ENCODE measurements at places on chromosomes 5 and 9.

- DNase-seq, result no peak
Observed at GRCh38 chr5:172558076-172558976, 82.7 kb upstream of the NEURL1B start.

DNA sequence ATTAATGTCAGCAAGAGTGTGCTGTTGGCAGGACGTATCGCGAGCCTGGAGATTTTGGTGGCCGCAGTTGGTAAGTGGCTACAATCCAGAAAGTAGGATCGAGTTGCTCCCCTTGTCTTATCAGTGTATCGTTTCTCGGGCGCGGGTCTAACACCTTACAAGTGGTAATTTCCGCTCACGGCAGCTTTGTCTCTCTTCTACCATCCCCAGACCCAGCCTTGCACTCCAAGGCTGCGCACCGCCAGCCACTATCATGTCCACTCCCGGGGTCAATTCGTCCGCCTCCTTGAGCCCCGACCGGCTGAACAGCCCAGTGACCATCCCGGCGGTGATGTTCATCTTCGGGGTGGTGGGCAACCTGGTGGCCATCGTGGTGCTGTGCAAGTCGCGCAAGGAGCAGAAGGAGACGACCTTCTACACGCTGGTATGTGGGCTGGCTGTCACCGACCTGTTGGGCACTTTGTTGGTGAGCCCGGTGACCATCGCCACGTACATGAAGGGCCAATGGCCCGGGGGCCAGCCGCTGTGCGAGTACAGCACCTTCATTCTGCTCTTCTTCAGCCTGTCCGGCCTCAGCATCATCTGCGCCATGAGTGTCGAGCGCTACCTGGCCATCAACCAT, 1.1 kb downstream of the PTGER4 start:
- peak; percentile 38 for DNase-seq

- no peak for DNase-seq
Observed at GRCh38 chr5:142281008-142281367, 43.8 kb downstream of the SPRY4 start.

GRCh38 chr5:60722416-60722815, 22.4 kb upstream of the DEPDC1B start:
- DNase-seq, result no peak

GRCh38 chr5:168780888-168781287, 201.7 kb upstream of the PANK3 start:
- DNase-seq, result no peak

DNA sequence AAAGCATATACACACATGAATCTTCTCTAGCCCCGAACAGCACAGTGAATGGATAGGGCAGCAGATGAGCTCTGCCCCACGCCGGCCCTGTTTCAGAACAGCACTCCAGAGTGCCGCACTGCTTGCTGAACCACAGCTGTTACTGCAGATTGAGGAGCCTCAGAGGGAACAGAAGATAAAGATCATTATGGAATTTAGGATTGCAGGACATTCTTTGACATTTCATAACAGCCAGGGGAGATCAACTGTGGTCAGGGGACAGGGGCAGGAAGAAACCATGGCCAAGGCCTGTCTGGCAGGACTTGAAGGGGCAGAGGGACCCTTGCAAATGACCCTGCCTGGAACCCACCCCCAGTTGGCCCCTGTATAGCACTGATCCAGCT, 20.6 kb downstream of the IRF1 start:
- DNase-seq, result no peak

DNA sequence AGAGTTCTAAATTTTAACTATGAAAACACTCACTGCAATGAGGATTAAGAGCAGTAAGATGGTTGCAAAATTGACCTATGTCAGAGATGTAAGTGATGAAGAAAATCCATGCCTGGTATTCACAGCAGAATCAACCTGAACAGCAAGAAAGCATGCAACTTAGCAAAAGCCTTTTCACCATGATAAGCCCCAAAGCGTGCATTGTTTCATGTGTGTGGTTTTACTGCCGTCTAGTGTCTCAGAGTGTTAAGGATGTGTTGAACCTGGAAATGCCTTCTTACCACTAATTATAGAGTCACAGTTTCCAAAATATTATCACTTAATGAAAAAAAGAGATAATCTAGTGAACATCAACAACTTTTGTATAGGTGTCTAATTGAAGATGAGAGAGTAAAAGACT, 415.2 kb upstream of the TRPC7 start:
- DNase-seq, result no peak

DNA sequence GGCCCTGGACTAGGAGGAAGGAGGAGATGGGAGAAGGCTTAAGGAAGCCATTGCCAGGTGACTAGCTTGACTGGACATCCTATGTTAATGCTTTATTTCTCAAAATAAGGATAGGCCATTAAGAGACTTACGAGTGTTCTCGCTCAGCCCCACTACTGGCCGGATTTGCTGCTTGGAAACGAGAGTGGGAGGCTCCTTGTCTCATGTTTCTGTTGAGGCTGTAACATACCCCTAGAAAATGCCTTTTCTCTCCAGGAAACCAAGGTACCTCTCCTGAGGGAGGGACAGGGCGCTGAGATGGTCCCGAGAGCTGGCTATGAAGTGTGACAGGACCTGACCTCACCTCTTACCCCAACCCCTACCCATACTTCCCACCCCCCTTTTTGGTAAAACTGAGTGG, 60.0 kb downstream of the RALGPS1 start:
- DNase-seq, result no peak

- no peak for DNase-seq
Observed at GRCh38 chr5:148993283-148993936, 69.5 kb downstream of the SH3TC2 start.

DNA sequence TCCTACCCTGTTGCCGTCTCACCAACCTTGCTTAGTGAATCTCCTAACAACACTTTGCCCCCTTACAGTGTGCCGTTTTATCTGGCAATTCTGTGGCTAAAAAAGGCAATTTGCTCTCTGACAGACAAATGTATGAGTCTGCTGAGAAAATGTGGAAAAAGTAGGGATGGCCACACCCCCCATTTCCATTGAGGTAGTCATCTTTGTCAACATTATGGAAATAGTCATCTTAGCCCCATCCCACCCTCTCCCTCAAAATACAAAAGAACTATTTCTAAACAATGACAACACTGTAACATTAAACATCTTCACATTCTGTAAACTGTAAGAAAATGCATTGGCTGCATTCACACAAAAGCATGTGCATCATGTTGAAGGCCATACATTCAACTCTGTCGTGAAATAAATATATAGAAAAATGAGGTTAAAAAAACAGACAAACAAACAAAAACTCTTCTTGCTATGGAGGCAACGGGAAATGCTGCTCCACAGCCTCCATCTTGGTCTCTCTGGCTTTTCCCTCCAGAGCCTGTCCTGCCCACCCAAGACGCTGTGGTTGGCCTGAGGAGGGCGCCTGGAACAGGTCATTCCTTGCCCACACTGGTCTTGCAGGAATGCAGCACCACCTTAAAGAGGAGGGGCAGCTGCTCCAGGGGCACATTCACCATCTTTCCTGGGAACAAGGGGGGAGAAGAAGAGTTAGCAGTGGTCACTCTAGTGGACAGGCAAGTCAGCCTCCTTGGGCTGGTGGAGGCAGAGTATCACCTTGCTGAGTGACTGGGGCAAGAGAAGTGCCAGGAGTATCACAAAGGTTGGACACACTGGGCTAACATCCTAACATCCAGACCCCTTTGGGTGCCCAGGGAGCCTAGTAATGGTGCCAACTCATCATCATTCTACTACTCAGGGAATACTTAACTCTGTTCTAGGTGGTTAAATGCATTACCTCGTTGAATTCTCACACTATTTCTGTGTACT, 15.2 kb upstream of the NR5A1 start:
- DNase-seq, result no peak

DNA sequence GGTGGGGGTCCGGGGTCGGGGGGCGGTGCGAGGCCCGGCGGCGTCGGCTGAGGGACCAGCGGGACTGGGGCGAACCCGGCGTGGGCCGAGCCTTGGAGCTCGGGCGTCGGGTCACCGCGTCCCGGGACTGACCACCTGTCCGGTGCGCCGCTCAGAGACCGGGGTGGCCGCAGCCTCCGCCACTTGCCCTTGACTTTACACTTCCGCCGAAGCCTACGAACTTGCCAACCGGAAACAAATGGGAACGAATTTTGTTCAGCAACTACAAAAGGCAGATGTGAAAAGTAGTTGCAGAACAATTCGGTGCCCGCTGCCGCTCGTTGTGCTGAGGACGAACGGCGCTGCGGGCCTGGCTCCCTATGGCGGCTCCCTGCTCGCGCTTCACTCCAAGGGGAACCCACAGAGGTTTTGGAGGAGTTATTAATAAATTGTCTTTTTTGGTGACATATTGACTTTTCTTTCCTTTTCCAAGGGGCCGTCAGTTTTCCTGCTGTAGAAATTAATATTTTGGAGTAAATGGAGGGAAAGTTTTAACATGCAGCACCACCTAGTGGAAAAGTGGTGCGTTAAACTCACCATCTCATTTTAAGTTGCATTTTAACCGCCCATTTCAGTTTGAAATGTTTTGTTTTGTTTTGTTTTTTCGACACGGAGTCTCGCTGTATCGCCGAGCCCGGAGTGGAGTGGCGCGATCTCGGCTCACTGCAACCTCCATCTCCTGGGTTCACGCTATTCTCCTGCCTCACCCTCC, 490 bp downstream of the PCBD2 start:
- peak; percentile 43 for DNase-seq

DNA sequence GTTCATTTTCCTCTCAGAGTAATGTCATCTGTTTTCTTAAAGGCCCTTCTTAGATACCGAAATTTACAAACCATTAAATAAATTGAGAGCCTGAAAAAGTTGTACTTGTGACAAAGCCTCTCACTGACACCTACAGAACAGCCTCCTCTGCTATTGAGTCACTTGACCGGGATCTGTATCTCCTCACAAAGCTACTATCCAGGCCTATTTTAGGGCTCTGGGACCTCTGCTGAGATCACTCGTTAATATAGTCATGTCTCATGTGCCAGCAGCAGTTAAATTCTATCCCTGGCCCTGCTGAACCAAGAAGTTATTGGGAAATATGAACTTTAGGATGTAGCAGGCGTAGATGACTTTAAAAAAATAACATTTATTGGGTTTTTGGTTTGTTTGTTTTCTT, 31.1 kb downstream of the FBXO38 start:
- DNase-seq, result no peak

DNA sequence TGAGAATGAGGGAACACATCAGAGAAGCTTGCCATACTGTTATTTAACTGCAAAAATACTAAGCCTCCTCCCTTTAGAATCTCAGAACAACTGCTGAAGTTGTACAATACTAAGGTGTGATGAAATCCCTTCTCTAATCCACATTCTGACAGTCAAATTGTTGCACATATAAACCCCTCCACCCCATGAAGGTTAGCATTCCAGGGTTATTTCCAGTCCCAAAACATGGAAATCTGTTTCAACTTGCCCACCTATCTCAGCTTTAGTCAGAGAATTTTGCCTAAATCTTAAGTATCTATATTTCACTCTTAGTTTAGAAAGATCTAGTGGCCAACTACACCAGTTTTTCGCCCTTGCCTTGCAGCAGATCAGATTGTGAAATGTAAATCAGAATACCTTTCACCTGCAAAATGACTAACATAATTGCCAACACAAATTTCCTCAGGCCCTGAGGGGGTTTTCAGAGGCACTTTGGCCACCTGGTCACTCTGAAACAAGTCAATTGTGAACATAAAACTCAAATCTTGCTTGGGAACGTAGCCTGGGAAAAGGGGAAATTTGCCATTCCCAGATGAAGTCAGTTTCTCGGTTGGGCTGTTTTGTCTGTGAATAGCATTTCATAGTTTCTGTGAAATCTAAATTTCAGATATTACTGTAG, 93.9 kb downstream of the EFNA5 start:
- no peak for DNase-seq

GRCh38 chr9:15867988-15868387, 315.1 kb downstream of the CCDC171 start:
- no peak for DNase-seq

- DNase-seq, result no peak
Observed at GRCh38 chr9:99076483-99077171, 28.3 kb upstream of the TGFBR1 start.

DNA sequence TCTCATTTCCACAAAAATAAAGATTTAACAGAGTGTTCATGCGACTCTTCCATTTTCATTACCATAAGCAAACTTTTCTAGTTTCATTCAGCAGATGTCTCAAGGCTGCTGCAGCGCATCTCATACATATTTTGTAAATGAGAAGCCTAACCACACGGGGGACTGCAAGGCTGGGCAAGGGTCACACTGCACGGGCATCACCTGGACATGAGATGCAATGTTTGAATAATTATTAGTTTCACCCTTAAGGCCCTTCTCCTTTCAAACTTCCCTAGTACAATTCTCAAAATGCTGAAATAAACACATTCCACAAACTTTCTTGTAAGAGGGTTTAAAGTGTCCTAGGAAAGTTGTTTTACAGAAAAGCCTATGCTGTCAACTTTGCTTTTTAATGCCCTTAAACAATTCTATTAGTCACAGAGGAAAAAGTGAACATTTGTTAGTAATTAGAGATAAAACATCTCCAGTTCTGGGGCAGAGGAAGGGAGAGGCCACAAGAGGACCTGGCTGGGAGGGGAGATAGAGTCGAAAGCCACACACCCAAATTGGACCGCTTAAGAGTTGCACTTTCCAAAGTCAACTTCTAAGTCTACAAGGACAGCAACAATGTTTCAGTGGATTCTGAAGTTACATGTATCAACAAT, 1.3 kb downstream of the DENND1A start:
- DNase-seq, result no peak

GRCh38 chr9:37550781-37551180, 25.4 kb downstream of the FBXO10 start:
- no peak for DNase-seq

GRCh38 chr5:107705402-107706014, 34.8 kb upstream of the EFNA5 start:
- DNase-seq, result no peak

DNA sequence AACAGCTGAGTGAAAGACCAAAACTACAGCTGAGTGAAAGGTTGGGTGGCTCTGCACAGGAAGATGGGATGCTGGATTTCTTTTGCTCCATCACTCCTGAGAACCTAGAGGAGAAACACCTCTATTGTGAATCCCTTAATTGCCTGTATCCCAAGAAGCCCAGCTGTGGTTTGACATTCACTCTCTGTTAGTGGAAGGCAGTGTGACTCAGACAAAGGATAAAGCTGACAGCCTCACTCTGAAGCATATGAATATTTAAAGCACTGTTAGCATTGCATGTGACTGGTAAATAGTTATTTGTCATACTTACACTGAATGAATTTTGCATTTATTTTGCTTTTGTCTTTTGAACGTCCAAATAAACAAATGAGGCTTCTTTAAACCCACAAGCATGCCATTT, 367.1 kb upstream of the RIOK2 start:
- DNase-seq, result no peak

DNA sequence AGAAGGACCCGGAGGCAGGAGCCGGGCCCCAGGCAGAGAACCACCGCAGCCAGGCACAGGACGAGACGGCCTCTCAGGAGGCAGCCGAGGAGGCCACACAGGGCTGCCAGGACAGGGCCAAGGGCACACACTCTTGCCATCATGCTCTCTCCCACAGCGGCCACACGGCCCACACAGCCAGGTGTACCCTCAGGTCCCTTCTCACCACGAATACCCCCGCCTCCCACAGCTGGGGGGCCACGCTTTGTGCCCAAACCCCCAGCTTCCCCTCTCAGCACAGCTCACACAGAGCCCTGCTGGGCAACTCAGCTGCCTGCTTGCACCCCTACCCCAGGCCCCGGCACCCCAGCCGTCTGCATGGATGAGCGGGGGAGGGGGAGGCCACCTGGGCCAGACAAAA, 5.3 kb downstream of the SSNA1 start:
- DNase-seq, result no peak

All from stimulated activated CD4-positive, alpha-beta T cell treated with anti-CD3 and anti-CD28 coated beads, TNF-alpha, amount 100 ng/mL, for 1 hour (primary cell).